ENCODE measurements at places on chromosomes 4 and X.

DNA sequence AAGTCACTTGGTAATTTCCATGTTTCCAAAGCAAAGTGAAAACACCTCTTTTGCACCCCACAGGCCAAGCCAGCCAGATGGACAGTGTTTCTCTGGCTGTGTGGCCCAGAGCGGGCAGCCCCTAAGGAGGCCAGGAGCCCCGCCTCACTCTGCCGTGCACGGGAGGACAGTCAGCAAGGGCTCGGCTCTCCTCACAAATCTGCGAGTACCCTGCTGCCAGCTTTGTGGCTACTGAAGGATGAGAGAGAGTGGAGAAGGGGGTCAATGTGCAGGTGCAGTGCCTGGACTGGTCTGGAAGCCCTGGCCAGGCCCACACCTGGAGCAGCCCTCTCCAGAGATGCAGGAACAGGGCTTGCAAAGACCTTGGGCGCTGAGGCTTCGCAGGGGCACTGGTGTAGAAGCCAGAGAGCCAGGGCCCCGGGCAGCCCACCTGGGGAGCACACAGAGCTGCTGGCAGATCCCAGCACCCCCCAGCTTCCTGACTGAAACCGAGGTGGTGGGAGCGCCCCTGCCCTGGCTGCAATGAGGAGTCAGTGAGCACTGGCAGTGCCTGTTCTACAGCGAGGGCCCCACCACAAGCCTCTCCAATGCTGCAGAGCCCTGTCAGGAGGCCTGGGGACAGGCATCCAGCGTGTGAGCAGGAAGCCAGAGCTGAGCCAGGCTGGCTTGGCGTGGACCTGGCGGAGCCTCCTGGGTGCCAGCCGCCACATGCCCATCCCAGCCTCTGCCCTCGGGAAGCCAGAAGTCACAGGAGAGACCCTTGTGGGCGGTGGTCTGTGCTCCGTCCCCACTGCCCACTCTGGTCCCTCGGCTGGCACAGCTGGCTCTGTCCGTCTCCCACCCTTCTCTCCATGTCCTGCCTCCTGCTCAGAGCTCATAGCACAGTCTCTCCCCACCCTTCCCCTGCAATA, 3.9 kb downstream of the SPON2 start:
- no peak for DNase-seq

DNA sequence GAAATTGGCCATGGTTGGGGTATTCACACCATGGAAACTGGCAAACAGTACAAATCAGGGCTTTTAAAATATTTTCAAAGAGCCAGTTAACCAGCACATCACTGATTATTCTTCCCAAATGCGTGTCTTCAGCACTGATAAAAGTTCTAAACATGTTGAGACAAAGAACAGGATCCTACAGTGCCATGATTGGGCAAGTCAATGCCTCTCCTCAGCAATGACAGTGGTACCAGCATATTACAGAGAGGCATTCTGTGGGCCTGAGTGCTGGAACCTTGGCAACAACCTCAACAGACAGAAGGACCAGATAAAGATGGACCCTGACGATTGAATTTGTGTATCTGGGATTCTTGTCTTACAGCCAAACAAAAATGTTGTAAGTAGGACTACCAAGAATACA, 108.9 kb downstream of the EFHC2 start:
- no peak for DNase-seq

- no peak for DNase-seq
These were observed 29.6 kb downstream of the DOCK11 start for GRCh38 chrX:118525174-118525730.

DNA sequence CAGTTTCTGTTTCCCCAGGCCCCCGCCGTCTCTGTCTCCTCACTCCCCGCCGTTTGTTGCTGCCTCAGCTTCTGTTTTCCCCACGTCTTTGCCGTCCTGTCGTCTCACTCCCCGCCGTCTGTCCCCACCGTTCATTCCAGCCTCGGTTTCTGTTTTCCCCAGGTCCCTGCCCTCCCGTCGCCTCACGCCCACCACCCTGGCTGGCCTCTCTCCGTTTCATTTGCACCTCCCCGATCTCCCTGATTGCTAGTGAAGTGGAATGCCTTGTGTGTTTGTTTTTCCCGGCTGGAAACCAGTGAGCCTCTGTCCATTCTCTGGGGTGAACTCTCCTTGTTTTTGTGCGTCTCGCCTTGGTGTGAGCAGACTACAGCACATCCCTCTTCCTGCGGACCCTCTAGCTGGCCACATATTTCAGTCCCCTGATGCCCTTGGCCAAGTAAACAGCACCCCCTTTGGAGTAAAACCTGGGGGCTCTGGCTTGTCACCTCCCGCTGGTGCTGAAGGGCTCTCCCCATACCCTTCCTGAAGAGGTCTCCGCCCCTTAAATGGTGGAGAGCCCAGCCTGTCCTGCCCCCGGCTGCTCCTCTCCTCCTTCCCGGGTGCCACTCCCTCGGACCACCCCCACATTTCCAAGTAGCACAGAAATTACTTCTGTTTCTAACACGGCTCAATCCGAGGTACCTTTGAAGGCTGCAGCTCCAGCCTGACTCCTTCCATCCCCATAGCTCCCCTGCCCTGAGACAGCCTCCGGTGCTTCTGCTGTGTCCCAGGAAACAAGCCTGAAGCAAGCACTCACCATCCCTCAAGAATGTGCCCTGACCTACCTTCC, 13.2 kb downstream of the TMEM175 start:
- DNase-seq: no peak

DNA sequence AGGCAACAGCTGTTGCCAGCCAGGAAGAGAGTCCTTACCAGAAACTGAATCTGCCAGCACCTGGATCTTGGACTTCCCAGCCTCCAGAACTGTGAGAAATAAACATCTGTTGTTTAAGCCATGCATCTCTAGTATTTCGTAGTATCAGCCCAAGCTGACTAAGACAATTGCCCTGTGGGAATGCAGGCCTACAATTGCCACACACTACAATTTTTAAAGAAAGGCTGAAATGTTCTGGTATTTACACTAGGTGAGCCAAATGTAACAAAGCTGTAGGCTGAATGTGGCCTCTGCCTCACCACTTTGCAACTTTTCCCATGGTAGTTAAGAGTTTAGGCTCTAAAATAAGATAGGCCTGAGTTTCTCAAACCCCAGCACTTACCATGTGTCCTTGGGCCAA, 59.1 kb downstream of the SPATA18 start:
- no peak for DNase-seq

- DNase-seq: no peak
These were observed 196.3 kb upstream of the SPRY1 start for GRCh38 chr4:123200051-123200940.

DNA sequence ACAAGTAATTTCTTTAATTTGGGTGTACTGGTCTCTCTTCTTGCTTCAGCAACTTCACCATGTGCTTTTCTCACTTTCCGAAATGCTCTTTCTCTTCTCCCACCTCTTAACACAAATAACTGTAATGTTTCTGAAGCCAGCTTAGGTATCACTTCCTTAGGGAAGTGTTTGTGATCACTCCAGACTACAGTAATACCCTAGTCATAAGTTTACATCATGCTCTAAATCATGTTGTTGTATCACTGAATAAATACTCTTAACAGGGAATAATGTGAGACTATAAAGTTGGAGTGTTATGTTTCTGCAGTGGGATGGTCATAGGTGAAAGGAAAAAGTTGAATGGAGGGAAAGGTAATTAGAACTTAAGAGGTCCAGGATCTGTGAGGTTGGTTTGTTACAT, 712.3 kb downstream of the C4orf33 start:
- no peak for DNase-seq

GRCh38 chr4:118353534-118354030, 779 bp upstream of the PRSS12 start:
- DNase-seq: no peak

Measured in vagina (tissue), 2 donors.